Breast epithelium (tissue), 4 donors: ENCODE measurements at places on chromosomes 3 and 15.

DNA sequence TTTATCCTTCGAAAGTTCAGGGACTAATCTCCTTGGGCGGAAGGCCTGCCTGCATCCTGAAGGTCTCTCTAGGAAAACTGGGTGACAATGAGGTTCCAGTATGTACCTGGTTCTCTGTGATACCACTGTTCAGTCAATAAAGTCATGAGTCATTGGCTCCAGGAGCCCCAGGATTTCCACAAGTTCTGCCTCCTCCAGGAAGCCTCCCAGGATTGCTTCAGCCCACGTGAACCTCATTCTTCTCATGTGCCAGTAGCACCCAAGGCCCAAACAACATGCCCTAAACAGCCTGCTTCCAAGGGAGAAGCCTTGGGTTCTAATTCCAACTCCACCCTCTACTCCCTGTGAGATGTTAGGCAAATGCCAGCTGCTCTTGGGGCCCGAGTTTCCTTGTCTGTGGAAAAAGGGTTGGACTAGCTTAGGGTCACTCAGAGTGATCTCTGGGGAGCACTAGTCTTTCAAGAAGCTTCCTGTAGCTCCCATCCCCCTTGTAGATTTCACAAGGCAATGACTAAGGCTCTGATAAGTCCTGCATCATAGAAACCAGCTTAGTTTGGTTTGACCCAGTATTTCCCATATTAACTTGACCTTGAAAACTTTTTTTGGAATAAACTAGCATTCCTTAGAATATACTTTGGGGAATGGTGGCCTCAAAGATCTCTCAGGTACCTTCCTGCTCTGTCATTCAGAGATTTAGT, 118.3 kb upstream of the ATP2B2 start:
- DNase-seq = no peak

DNA sequence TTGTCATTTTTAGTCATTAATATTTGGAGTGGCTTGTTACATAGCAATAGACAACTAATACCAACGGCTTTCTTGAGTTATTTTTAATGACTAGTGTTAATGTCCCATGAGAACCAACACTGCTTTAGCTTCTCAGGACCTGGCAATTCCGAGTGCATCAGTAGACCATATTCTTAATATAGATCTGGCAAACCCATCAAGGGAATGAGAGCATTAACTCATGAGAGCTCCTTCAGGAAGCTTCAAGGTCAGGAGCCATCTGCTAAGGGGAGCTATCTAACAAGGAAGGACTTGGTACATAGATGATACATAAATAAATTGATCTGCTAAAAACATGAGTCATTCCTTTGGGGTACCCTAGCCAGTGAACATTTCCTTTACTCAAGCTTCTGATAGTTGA, 122.6 kb upstream of the EPHA3 start:
- DNase-seq = no peak

GRCh38 chr3:52830535-52831258, at the start of gene ITIH4:
Gene ITIH4, minus strand, starts transcription at chr3:52830672. Its CDS starts 30 bp downstream, at chr3:52830642.
- DNase-seq = no peak

- no peak for DNase-seq
These were observed 30.3 kb upstream of the SEC13 start for GRCh38 chr3:10351013-10351735.

DNA sequence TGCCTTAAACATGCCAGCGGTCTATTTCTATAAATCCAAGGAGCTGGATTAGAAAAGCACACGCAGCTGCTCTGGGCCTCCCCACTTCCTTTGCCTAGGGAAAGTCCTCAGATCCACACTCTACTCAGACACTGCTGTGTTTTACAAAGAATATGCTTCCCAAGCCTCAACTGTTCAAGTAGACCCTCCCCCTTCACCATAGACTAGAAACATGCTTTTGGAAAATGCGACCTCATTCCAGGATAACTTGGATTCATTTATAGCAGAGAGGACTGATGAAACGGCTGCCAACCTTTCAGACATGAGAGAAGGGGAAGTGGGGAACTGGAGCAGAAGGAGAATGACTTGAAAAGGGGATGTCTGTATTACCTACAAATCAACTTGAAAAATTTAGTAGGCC, 64.0 kb downstream of the P3H2 start:
- no peak for DNase-seq

- DNase-seq = no peak
These were observed 100.0 kb downstream of the ARPP21 start for GRCh38 chr3:35739181-35739809.

DNA sequence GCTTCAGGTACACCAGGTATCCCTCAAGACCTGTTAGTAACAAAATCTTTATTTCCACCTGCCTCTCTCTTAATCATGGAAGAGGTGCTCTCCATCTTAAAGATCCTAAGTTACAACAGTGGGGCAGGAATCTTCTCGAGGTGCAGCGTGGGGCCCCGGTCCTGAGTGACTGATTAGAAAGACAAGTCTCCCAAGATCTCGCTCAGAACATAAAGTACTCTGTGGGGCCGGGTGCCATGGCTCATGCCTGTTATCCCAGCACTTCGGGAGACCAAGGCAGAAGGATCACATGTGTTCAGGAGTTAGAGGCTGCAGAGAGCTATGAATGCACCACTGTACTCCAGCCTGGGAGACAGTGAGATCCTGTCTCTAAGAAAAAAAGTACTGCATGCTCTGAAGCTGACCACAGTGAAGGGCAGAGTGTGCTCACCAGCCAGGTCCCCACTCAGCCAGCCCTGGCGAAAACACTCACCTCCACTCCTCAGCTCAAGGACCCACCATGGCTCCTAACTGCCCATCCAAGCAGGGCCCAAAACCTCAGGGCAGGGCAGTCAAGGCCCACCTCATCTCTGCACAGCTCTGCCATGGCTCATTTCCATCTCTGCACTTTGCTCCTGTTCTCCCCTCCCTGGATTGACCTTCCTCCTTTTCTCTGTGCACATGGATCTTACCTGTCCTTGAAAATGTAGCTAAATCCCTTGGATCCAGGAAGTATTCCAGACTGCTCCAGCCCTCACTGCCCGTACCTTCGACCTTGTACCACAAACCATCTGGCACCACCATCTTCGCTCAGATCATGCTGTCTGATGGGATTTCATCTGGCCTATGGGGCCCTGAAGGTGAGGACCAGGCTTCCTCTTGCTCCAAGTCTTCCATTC, 7.1 kb downstream of the SEMA7A start:
- no peak for DNase-seq

DNA sequence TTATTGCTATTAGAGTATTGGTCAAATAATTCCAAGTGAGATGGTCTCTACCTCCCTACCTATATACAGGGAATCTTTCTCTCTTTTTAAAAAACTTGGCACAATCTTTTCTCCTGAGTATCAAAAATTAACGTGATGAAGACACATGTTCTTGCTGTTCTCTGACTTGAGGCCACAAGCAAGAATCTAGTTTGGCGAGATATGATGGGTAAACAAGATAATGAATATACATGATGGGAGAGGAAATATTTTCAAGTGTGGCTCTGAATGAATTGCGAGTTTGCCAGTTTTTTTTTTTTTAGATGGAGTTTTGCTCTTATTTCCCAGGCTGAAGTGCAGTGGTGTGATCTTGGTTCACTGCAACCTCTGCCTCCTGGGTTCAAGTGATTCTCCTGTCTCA, 11.6 kb downstream of the NR1D2 start:
- DNase-seq = no peak

DNA sequence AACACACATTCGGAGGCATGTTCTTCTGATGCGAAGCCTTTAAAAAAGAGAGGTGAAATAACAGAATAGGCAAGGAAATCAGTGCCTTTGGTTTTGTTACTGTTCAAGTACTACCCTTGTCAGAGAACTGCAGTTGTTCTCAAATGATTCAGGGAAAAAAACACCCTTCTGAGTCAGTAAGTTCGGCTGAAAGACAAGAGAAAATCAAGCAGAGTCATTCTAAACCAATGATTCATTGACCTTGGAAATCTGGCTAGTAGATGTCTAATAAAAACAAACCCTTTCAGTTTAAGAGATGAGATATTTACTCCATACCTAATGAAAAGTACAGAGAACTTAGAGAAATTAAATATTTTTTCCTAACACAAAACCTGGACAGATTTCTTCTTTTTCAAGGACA, 72.7 kb upstream of the ABI3BP start:
- DNase-seq = no peak

- no peak for DNase-seq
These were observed 24.5 kb upstream of the MYRIP start for GRCh38 chr3:39784922-39785321.

- DNase-seq = no peak
These were observed 767.7 kb upstream of the LMCD1 start for GRCh38 chr3:7733933-7734332.

- no peak for DNase-seq
These were observed 182.9 kb downstream of the IL5RA start for GRCh38 chr3:2927259-2927658.

- DNase-seq = no peak
These were observed 141.4 kb upstream of the MRPS22 start for GRCh38 chr3:139202226-139202958.

DNA sequence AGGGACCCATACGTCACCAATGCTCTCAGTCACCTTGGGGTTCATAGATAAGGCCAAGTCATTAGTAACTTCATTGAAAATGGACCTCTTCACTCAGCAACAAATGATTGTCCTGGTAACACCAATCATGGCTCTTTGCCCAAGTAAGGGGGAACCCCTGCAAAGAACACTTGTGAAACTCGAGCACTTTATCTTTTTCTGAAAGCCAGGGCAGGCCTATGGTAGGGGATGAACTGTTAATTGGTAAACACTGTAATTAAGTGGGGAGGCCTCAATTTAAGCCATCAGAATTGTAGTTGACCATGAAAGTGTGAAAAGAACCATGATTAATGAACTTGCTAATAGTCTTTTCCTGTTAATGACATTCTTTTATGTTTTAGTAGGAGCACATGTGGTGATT, 73.3 kb downstream of the ABHD5 start:
- DNase-seq = no peak

- no peak for DNase-seq
These were observed 170.2 kb downstream of the PDE8A start for GRCh38 chr15:85151861-85152260.

- DNase-seq = peak; percentile 52
These were observed 24.9 kb upstream of the GATM start for GRCh38 chr15:45402955-45403877.

DNA sequence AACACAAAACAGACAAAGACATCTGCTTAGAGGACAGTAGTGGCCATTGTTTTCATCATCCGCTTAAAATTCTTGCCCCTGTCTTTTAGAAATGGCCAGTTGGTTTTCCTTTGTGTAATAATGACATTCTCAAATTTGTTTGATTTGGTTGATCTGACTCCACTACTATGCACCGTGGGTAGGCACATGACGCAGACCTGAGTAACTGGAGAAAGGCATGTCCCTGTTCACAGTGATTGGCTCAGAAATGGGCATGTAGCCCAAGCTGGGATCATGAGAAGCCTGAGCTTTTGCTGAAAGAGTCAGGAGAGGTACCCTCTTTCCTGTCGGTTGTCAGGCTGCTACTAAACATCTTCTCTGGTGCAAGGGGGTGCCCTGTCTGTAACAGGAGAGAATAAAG, 36.6 kb upstream of the MAGI1 start:
- no peak for DNase-seq

DNA sequence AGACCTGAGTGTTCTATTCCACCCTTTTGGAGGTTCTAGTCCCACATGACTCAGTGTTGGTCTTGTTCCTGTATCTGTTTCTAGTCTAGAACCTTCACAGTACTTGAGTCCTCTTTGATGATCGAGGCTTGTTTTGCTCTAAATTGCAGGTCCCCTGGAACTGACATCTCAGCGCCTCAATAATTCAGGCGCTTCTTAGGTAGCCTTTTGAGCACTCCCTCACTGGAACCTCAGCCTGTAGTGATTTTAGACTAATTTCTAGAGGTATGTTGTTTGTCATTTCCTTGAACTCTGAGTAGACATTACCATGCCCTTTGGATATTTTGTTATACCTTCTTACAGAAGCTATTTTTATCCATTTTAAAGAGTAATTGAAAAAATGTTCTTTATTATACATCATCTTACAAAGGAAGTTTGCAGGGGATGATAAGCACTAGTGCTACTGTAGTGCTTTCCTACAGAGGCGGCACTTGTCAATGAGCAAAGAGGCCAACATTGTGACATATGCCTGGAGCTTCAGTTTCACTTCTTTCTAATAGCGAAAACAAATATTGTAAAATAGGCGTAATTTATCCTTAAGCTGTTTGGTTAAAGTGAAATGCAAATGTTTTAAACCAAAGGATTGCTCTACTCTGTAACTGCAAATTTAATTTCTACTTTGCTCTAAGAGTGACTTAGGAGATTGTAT, 75.7 kb downstream of the EFL1 start:
- no peak for DNase-seq

- no peak for DNase-seq
These were observed 38.8 kb upstream of the IGSF11 start for GRCh38 chr3:119073258-119074001.

DNA sequence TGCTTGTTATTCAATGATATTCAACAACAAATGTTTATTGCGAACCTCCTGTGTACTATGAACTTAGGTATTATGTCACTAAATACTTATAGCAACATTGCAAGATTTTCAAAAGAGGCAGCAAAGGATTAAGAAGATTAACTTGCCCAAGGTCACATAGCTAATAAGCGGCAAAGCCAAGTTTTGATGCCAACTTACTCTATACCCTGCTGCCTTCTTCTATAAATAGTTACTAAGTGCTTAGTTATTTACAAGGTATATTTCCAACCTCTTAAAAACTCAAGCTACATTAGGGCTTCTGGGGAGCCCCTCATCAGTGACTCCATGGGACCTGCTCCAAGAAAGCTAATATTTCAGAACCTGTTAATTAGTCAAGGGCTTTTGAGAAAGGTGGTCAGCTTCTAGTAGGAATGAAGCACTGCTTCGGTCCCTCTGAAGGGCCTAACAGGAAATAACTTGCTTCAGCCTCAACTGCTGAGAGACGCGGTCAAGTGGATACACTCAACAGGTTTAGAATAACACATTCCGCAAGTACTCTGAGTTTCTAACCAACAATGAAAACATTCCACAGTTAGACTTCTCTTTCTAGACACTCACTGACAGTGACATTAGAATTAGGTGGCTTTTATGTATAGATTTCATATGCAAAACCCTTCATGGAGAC, 125.5 kb downstream of the DGKG start:
- no peak for DNase-seq
